ENCODE measurements at places on chromosomes 3 and 15. TPM values are rescaled to one million over a fixed set of nuclear protein-coding genes. Genes with fewer than 3 reads are reported as not detected.

GRCh38 chr15:86813892-86814291, 734.2 kb downstream of the AGBL1 start:
- no peaks in the 10 kb centered on the region for H3K36me3 ChIP-seq
- H3K27ac ChIP-seq, result no peak overlapping the region
- no peak overlapping the region for H3K4me3 ChIP-seq
- H3K27me3 ChIP-seq, result no peaks in the 10 kb centered on the region
- no peak for DNase-seq

DNA sequence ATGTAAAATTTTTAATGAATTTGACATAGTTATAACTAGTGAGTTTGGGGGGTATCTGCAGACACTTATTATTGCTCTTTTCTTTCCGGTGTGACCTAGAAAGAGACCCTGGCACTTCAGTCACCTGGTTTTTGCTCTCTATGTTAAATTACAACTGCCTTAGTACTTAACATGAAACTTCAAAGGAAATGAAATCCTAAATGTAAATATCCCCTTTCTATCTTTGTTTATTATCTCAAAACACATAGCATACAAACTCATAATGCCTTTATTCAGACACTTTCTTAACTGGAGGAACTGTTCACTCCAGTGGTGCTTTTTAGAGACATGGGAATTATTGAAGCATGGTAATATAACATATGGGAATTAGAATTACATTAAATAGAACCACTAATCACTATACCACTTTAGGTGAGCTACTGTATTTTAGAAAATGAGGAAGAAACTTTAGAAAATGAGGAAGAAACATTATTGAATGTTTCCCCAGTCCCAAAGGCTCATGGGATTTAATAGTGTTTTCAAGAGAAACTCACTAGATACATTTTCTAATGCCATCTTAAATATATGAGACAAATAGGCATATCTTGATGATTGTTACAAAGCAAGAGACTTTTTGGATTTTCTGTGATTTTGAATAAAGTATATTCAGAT, 119.5 kb upstream of the MLF1 start:
- no peak overlapping the region for H3K4me3 ChIP-seq
- no peaks in the 10 kb centered on the region for H3K27me3 ChIP-seq
- no peak overlapping the region for H3K27ac ChIP-seq
- no peaks in the 10 kb centered on the region for H3K4me1 ChIP-seq
- no peaks in the 10 kb centered on the region for H3K36me3 ChIP-seq

The GALNT15 gene
- not detected for total RNA-seq

The HRG gene
- total RNA-seq, result not detected

The CPB1 gene
- total RNA-seq, result not detected
